BE2C (cell line): ENCODE measurements at places on chromosomes 2 and 18.
A peak's percentile ranks its signal among the peaks of the same experiment; 100 is the strongest.

GRCh38 chr2:69797836-69798289, 31.6 kb upstream of the GMCL1 start:
- no peak for DNase-seq

DNA sequence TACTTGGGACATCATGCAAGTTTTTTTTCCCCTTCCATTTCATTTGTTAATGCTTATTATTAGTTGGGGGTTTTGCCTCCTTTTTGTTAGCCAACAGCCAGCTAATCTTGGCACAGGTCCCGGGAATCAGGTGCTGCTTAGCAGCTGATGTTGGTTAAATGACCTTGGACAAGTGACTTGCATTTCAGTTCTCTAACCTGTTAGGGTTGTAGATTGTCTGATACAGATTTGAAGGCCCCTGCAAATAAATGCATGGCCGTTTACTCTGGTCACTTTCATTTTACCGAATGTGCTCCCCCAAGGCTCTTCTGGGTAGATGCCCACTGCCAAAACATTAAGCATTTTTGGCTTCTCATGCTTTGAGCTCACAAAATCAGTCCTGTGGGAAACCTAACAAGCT, 120.9 kb downstream of the SPTBN1 start:
- DNase-seq: peak; percentile 33

DNA sequence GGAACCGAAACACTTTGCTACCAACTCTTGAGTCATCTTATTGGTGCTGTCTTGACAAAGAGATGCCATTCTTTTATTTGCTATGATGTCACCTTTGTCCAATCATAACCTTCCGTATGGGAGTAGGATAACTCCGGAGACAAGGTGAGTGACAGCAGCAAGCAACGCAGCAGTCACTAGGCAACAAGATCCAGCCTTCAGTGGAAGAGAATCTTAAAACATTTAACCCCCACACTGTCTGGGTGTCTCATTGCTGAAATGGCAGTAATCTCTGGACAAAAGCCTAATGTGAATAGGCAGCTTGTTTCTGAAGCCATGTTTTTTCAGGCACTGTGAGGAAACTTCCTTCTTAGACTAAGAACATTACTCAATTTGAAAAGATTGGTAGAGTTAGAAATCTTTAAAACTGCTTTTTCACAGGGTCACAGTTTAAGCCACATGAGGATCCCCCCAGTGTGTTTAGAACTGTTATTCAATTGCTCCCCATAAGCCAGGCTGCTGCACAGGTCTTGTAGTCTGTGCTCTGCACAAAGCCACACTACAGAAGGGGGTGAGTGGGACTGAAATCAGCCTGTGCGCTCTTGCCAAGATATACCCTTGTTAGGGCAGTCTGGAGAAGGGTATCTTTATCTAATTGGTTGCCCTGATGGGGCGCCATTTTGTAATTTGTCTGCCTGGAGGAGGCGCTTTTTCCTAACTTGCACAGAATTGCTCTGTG, 131.5 kb upstream of the STON1 start:
- no peak for DNase-seq

DNA sequence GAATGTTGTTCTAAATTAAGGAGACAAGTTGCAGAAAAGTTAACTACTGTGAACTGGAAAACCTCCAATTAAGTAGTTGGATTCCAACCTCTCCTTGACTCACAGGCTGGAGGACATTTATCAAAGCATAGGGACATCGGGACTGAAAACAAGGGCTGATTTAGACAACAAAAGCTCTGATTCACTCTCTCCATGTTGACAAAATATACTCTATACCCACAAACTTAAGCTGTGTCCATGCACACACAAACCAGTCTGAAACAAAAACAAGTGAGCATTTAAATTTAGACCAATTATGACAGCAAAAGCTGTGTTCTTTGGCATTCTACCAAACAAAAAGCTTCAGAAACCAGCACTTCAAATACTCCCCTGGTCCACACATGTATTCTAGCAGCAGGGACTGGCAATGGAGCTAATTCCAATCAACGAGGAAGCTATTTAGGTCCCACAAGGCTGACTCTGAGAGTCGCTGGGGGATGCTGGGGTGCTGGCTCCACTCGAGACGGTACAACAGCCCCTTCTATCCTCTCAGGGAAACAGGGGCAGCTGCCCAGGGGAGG, 71.4 kb downstream of the NXPH2 start:
- DNase-seq: no peak

- no peak for DNase-seq
These were observed 21.2 kb downstream of the PARD3B start for GRCh38 chr2:204566439-204566838.

GRCh38 chr2:144310484-144310883, 209.4 kb downstream of the ZEB2 start:
- DNase-seq: no peak

- no peak for DNase-seq
These were observed 217.0 kb downstream of the MBD5 start for GRCh38 chr2:148237911-148238310.

DNA sequence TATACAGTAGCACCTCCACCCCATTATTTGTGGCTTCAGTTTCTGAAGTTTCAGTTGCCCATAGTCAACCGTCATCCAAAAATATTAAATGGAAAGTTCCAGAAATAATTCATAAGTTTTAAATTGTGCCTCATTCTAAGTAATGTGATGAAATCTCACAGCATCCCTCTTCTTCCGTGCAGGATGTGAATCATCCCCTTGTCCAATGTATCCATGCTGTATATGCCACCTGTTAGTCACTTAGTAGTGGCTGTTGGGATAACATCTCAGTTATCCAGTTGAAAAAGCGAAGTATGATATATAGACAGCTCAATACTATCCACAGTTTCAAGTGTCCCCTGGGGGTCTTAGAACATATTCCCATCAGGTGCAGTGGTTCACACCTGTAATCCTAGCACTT, 119.1 kb upstream of the OTX1 start:
- no peak for DNase-seq

- peak; percentile 40 for DNase-seq
These were observed 88.6 kb upstream of the BCL11A start for GRCh38 chr2:60641811-60642788.

GRCh38 chr2:42974169-42974720, 181.9 kb upstream of the HAAO start:
- no peak for DNase-seq

DNA sequence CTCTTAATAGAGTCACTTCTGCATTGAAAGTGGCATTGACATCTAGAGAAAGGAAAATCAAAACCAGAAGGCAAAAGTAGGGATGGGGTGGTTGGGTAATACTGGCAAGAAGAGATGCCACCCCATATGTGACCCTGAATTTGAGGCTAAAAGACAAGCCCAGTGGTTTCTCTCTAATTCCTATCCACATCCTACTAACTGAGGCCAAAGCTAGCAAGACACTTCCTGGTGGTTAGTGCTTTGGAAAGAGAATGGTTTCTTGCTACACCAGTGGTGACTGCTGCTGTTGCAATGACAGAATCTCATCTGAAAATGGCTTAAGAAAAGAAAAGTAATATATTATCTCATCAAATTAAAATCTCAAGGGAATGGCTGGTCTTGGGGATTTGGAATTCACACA, 640.6 kb downstream of the EPHA4 start:
- DNase-seq: no peak

DNA sequence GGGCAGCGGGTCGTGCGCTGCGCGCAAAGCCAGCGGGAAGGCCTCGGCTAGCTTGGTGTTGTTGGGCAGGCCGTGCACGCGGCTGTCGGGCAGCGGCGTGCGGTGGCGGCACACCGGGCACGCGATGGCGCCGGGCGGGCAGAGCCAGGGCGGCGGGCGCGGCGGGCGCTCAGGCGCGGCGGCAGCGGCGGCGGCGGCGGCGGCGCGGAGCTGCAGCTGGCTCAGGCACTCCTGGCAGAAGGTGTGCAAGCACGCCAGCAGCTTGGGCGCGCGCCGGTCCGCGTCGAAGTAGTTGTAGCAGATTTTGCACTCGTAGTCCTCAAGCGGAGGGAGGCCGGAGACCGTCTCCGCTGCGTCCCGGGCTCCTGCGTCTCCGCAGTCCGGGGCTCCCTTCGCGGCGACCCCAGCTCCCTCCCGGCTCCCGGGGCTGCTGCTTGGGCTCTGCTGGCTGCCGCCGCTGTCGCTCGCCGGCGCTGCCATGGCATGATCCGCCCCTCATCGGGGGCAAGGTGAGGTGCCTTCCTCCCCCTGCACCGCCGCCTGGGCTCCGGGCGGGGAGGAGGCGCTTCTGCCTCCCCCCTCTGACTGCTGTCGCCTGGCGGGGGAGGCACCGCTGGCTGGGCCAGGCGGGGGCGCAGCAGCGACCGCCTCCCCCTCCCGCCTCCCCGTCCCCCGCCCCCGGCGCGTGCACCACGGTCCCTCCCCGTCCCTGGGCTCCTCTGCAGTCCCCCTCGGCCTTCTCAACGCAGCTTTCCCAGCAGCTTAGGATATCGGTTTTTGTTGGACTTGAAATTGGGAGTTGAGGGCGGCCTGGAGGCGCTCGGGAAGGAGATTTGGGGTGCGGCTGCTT, 21.0 kb upstream of the PAX3 start:
- peak; percentile 80 for DNase-seq

DNA sequence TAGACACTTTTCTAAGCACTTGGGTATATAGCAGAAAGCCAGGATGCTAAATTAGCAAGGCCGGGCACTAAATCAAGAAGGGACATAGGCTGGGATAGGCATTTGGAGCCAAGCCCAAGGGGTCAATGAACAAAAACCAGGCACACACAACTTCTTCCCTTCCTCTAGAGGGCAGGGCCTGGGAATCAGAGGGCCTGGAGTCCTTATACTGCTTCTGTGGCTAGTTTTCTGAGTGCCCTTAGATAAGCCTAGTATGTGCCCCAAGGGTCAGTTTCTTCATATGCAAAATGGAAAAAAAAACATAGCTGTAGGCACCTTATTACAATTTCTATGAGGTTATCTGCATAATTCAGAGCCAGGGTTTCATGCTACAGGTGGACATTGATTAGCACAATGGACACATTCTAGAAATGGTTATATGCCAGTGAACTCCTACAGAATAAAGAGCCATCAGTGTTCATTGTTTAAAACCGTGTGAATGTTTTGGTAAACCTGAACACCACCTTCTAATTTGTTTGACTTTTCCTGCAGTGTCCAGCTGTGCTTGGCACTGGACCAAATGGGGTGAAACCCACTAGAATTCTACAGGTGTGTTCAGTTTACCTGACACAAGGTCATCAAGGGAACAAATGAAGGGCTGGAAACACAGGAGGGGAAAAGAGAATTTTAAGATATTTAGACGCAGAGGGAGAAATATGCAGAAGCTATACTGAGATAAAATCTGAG, 49.6 kb downstream of the PAX8 start:
- no peak for DNase-seq

- DNase-seq: peak; percentile 15
These were observed 7.9 kb upstream of the CFAP36 start for GRCh38 chr2:55511508-55512124.
